ENCODE measurements at places on chromosomes 16 and 17.

- no peak for DNase-seq
- H3K4me1 ChIP-seq: no peaks in the 10 kb centered on the region
- H3K36me3 ChIP-seq: no peaks in the 10 kb centered on the region
- no peak overlapping the region for H3K27ac ChIP-seq
- no peaks in the 10 kb centered on the region for H3K27me3 ChIP-seq
Measured at GRCh38 chr16:5186381-5186903, 88.8 kb upstream of the EEF2KMT start.

DNA sequence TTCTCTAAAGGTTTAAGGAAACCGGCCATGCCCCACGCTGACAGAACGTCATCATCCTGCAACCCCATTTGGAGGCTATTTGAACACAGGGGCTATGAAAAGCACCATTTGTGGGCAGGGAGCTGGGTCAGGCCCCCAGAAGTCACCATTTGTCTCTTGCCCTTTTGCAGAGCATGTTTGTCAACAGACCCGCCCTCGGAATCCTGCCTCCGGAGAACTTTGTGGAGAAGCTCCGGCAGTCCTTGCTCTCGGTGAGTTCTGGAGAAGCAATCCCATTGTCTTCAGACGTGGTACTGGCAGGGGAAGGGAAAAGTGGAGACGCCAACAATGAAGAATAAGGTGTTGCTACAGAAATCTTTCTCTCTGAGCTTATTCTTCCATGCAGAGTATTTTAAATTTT, 33.5 kb downstream of the TMEM186 start:
- peaks cover 5% of the 10 kb centered on the region for H3K36me3 ChIP-seq
- no peak overlapping the region for H3K4me3 ChIP-seq
- DNase-seq: no peak

GRCh38 chr17:50169121-50169764, 3.4 kb downstream of the SGCA start:
- DNase-seq: peak; percentile 84
- H3K27ac ChIP-seq: no peak overlapping the region
- no peaks in the 10 kb centered on the region for H3K27me3 ChIP-seq
- H3K36me3 ChIP-seq: peaks cover 4% of the 10 kb centered on the region
- peaks cover 25% of the 10 kb centered on the region for H3K4me1 ChIP-seq
- H3K4me3 ChIP-seq: no peak overlapping the region

- no peaks in the 10 kb centered on the region for H3K27me3 ChIP-seq
- no peaks in the 10 kb centered on the region for H3K36me3 ChIP-seq
- H3K27ac ChIP-seq: peak overlapping the region; percentile 99
- H3K4me3 ChIP-seq: no peak overlapping the region
- peaks cover 24% of the 10 kb centered on the region for H3K4me1 ChIP-seq
Measured at GRCh38 chr17:50218771-50219315, 17.4 kb upstream of the COL1A1 start.

- no peaks in the 10 kb centered on the region for H3K36me3 ChIP-seq
- no peaks in the 10 kb centered on the region for H3K27me3 ChIP-seq
- no peak for DNase-seq
- peaks cover 6% of the 10 kb centered on the region for H3K4me1 ChIP-seq
- no peak overlapping the region for H3K4me3 ChIP-seq
Measured at GRCh38 chr16:70634861-70635260, 11.5 kb upstream of the IL34 start.

GRCh38 chr17:80827646-80828643, 163.7 kb upstream of the CHMP6 start:
- no peaks in the 10 kb centered on the region for H3K27me3 ChIP-seq
- peaks cover 30% of the 10 kb centered on the region for H3K4me1 ChIP-seq
- H3K4me3 ChIP-seq: no peak overlapping the region
- peaks cover 59% of the 10 kb centered on the region for H3K36me3 ChIP-seq

- no peaks in the 10 kb centered on the region for H3K27me3 ChIP-seq
- no peaks in the 10 kb centered on the region for H3K36me3 ChIP-seq
- no peak overlapping the region for H3K4me3 ChIP-seq
Measured at GRCh38 chr16:12653820-12654392, 149.8 kb downstream of the CPPED1 start.

DNA sequence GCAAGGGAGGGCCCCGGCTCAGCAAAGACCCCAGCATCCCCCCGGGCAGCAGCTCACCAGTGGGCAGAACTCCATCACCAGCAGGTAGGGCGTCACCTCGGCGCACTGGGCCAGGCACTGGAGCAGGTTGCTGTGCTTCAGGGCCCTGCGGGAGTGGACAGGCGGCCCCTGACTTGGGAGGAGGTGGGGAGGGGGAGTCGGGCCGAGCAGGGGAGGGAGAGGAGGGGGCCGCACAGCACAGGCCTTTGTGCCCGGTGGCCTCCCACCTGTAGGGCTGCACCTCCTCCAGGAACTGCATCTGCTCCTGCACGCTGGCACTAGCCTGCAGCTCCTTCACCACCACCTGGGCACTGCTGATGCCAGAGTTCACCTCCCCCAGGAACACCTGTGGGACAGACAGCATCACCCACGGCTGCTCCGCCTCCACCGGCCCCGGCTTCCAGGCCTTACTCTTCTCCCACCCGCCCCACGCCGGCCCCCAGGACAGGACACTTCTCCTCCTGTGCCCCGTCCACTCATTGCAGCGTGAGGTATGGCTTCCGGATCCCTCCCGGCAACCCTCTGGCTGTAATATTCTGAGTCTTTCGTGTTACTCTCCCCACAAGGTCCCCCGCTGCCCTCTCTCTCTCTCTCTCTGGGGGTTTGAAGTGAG, 37.7 kb upstream of the PVALEF start:
- H3K4me3 ChIP-seq: no peak overlapping the region
- no peak for DNase-seq
- no peaks in the 10 kb centered on the region for H3K36me3 ChIP-seq
- peaks cover 39% of the 10 kb centered on the region for H3K27me3 ChIP-seq

DNA sequence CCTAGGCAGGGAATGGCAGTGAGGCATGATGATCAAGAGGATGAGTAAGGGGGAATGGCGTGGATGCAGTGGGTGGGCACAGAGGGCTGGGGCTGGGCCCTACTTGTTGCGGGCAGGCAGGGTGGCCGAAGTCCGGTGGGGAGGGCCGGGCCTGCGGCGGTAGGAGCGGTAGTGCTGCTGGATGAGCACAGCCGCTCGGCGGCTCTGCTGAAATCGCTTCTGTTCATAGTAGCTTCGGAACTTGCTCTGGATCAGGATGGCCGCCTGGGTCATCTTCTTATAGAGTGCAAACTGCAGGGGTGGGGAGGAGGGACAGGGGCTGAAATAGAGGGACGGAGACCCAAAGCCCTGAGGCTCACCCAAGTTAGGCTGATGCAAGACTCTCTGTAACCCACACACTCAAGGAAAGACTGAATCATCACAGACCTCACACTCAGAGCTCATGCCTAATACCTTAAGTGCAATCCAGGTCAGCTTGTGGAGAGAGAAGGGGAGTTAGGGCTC, 1.5 kb upstream of the SPAG7 start:
- peak overlapping the region; percentile 95 for H3K27ac ChIP-seq
- DNase-seq: peak; percentile 97
- no peaks in the 10 kb centered on the region for H3K27me3 ChIP-seq
- peak overlapping the region; percentile 94 for H3K4me3 ChIP-seq
- peaks cover 49% of the 10 kb centered on the region for H3K36me3 ChIP-seq

- H3K36me3 ChIP-seq: no peaks in the 10 kb centered on the region
- no peak overlapping the region for H3K4me3 ChIP-seq
- H3K4me1 ChIP-seq: peaks cover 10% of the 10 kb centered on the region
- DNase-seq: no peak
- H3K27ac ChIP-seq: no peak overlapping the region
- peaks cover 12% of the 10 kb centered on the region for H3K27me3 ChIP-seq
Measured at GRCh38 chr16:89179656-89180315, 8.2 kb downstream of the CDH15 start.

GRCh38 chr17:39736319-39737165, 1.2 kb upstream of the GRB7 start:
- no peaks in the 10 kb centered on the region for H3K36me3 ChIP-seq
- no peak for DNase-seq
- no peak overlapping the region for H3K27ac ChIP-seq
- no peaks in the 10 kb centered on the region for H3K27me3 ChIP-seq
- H3K4me1 ChIP-seq: peaks cover 31% of the 10 kb centered on the region

GRCh38 chr17:68011199-68011665, 15.0 kb upstream of the C17orf58 start:
- peaks cover 3% of the 10 kb centered on the region for H3K27me3 ChIP-seq
- no peak overlapping the region for H3K4me3 ChIP-seq
- no peak overlapping the region for H3K27ac ChIP-seq
- H3K4me1 ChIP-seq: no peaks in the 10 kb centered on the region
- DNase-seq: peak; percentile 38

- no peak overlapping the region for H3K27ac ChIP-seq
- no peaks in the 10 kb centered on the region for H3K36me3 ChIP-seq
- DNase-seq: no peak
- no peaks in the 10 kb centered on the region for H3K4me1 ChIP-seq
- peaks cover 12% of the 10 kb centered on the region for H3K27me3 ChIP-seq
Measured at GRCh38 chr16:55391760-55392375, 67.9 kb downstream of the IRX6 start.

DNA sequence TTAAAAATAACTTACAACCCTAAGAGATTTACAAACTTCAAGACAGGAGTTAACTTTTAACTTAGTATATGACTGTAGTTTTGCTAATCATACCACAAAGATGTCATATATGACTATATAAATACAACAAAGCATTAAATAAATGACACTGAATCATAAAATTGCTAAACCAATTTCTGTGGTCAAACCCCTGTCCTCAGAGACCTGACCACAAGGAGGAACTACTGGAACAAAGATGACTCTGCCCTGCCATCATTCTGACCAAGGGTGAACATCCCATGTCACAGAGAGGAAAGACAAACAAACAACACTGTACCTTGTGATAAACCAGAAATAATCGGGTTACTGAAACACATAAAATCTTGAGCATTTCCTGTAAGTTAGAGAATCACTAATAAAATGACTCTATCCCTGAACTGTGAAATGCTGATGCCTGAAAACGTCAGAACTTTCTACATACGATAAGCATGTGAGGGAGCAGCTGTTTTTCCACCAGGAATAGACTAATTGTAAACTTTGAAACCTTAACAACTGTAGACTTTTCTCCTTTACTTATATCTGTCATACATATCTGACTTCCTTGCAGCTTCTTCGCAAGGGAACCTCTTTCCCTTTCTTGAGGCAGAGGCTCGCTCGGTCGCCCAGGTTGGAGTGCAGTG, 47.9 kb downstream of the WDR59 start:
- peak; percentile 82 for DNase-seq
- H3K27me3 ChIP-seq: no peaks in the 10 kb centered on the region
- no peak overlapping the region for H3K4me3 ChIP-seq
- peaks cover 46% of the 10 kb centered on the region for H3K36me3 ChIP-seq
- H3K4me1 ChIP-seq: no peaks in the 10 kb centered on the region

GRCh38 chr16:4263504-4264436, 9.1 kb downstream of the TFAP4 start:
- peaks cover 20% of the 10 kb centered on the region for H3K4me1 ChIP-seq
- DNase-seq: peak; percentile 94
- H3K36me3 ChIP-seq: peaks cover 23% of the 10 kb centered on the region
- no peak overlapping the region for H3K27ac ChIP-seq

GRCh38 chr16:68000450-68000849, 1.2 kb upstream of the DPEP2 start:
- no peak overlapping the region for H3K4me3 ChIP-seq
- no peaks in the 10 kb centered on the region for H3K27me3 ChIP-seq
- H3K36me3 ChIP-seq: no peaks in the 10 kb centered on the region
- DNase-seq: peak; percentile 13

DNA sequence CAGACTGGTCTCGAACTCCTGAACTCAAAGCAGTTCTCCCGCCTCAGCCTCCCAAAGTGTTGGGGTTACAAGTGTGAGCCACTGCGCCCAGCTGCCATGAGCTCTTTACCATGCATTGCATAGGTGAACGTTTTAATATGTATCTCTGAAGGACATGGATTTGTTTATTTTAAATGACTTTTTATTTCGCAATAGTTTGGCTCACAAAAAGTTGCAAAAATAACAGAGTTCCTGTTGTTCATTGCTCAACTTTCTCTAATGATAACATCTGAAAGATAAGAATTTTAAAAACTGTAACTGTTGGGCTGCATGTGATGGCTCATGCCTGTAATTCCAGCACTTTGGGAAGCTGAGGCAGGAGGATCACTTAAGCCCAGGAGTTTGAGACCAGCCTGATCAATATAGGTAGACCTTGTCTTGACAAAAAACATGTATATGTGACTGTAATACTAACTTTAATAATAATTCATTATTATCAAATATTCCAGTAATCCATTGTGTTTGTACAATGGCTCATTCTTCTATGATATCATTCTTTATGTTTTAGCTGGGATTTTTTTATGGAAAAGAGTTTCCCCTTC, 80.1 kb downstream of the ABCC1 start:
- no peaks in the 10 kb centered on the region for H3K27me3 ChIP-seq
- H3K36me3 ChIP-seq: peaks cover 22% of the 10 kb centered on the region
- peaks cover 9% of the 10 kb centered on the region for H3K4me1 ChIP-seq

- peaks cover 24% of the 10 kb centered on the region for H3K4me1 ChIP-seq
- H3K36me3 ChIP-seq: no peaks in the 10 kb centered on the region
- no peak overlapping the region for H3K4me3 ChIP-seq
- H3K27me3 ChIP-seq: peaks cover 92% of the 10 kb centered on the region
- DNase-seq: no peak
- no peak overlapping the region for H3K27ac ChIP-seq
Measured at GRCh38 chr17:38587947-38588787, 17.6 kb downstream of the SRCIN1 start.

- DNase-seq: no peak
- H3K27me3 ChIP-seq: no peaks in the 10 kb centered on the region
- H3K36me3 ChIP-seq: no peaks in the 10 kb centered on the region
- H3K4me1 ChIP-seq: peaks cover 3% of the 10 kb centered on the region
Measured at GRCh38 chr17:60676758-60677307, 818 bp upstream of the BCAS3 start.

DNA sequence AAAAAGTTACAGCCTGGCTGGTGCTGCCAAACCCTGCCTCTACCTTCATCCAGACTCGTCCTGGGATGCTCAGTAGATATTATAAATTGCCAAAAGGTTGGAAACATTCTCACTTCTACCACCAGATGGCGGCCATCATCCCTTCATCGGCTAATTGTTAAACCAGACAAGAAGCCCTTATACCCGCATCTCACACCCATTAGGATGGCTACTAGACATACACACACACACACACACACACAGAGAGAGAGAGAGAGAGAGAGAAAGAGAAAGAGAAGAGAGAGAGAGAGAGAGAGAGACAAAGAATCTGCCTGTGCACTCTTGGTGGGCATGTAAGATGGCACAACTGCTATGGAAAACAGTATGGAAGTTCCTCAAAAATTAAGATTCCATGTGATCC, 15.0 kb upstream of the SCIMP start:
- H3K4me3 ChIP-seq: no peak overlapping the region
- H3K27me3 ChIP-seq: peaks cover 7% of the 10 kb centered on the region
- DNase-seq: peak; percentile 86
- H3K27ac ChIP-seq: no peak overlapping the region
